ENCODE measurements at places on chromosomes 2 and 18.

DNA sequence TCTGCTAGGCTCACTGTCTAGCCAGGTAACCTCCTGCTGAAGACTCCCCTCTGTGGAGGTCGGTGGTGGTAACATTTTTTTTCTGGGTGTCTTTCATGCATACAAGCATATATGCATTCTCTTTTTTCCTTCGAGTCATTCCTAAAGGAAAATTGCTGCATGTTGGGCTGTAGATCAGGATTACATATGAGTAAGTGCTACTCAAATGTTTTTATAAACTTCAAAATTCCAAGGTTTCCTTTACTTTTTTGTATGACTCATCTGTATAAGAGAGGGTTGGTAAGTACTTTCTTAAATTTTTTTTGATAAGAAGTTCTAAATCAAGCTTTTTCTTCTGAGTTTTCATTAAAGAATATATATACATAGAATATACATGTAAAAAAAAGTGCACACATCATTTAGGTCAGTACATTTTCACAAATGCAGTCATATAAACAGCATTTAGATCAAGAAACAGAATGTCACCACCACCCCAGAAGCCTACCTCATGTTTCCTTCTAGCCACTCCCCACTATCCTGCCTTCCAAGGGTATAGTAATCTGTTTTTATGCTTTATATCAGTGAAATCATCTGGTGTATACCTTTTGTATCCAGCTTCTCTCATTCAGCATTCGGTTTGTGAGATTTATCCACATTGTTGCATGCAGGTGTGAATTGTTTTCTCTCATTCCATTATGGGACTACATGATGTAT lies 128.0 kb upstream of the MAP3K20 start:
- no peak for DNase-seq

DNA sequence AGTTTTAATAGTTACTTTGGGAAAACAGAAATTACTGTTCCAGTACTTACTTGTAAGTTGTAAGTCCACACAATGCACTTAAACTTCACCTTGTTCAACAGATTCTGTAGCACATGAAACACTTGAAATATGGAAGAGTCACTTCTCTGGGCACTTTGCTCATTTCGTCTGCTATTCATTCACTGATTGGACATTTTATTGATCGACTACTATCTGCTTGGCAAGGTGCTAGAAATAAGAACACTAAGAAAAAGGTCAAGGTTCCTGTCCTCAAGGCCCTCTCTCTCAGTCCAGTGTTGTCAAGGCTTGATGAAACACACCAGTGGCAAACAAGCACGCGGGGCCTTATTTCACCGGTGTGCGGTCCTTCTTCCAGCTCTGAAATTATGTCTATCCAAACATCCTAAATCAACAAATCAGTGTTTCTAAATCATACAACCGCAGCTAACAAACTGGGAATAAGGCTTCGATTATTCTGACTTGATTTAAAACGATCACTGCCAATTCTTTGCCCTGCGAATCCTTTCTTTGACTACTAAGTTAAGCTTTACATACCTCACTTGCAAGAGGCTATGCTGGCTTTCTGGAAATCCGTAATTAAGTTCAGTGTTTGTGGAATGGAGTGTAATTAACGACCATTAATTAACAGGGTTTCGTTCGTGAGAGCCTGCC lies 780 bp upstream of the ITGAV start:
- DNase-seq, result no peak

DNA sequence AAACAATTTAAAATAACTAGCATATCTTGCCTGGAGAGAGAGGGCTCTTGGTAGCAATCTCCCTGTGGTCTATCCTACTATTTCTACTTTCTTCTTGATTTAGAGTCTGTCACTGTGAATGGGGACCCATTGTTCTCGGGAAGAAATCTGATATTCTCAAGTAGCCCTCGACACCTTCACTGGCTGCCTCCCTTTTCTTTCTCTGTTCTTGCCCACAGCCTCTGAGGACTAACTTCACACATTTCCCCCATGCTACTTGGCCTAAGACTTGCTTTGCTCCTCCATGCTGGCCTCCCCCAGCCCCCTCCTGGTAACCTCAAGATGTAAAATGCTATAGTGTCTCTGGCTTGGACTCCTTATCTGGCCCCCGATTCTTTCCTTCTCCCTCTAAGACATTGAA lies 58.8 kb upstream of the NT5C1B start:
- no peak for DNase-seq

GRCh38 chr2:69225933-69226332 lies 161.1 kb downstream of the GFPT1 start:
- DNase-seq, result peak; percentile 28

All from non-pigmented ciliary epithelial cell (primary cell).